ENCODE measurements at places on chromosomes 7 and 10. TPM values are rescaled to one million over a fixed set of nuclear protein-coding genes. Genes with fewer than 3 reads are reported as not detected.

- DNase-seq = no peak
Measured at GRCh38 chr10:78492424-78492823, 458.8 kb downstream of the RPS24 start.

DNA sequence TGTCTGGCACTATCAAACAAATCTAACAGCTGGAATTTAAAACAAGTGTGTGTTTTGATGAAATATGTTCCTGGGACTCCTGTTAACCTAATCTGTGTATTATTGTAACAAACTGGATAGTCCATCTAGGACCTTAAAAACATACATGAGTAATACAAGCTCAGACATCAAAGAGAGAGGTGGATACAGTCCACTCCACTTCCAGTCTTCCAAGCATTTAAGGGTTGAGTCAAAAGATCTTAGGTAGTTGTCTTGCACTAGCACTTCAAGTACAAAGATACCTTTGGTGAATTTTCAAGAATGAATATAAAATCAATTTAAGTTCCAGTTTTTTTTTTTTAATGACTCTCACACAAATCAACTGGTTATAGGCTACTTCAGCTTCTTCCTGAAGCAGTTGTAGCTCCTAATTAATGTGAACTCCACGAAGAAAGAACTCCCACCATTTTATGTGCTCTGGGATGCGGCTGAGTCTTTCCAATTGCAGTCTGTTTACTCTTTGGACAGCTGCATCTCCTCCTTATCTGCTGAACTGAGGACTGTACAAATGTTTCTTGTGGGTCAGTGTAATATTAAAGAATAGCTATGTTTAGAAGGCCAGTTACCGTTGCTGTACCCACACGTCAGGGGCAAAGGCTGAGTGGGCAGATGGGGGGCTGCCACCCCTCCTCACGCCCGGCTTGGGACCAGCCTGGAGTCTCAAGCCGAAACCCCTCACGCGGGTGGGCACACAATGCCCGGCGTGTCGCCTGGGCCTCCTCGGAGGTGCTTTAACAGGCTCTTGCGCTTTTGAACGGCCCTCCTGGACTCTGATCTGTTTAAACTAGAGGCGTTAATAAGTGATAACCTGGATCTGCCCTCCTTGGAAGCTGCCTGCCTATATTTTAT is 2.9 kb upstream of the IGF2BP3 start:
- DNase-seq = peak; percentile 52

- DNase-seq = no peak
Measured at GRCh38 chr10:84685047-84685660, 356.8 kb downstream of the CCSER2 start.

DNA sequence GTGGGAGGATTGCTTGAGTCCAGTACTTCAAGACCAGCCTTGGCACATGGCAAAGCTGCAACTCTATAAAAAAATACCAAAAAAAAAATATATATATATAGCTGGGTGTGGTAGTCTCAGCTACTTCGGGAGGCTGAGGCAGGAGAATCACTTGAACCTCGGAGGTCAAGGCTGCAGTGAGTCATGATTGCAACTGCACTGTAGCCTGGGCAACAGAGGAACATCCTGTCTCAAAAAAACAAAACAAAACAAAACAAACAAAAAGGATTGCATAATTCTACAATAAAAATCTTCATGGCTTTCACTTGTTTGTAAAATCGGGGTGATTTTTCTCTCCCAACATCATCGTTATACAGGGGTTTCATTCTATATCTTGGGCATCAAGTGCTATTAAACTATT is 35.1 kb downstream of the GUSB start:
- DNase-seq = peak; percentile 56

DNA sequence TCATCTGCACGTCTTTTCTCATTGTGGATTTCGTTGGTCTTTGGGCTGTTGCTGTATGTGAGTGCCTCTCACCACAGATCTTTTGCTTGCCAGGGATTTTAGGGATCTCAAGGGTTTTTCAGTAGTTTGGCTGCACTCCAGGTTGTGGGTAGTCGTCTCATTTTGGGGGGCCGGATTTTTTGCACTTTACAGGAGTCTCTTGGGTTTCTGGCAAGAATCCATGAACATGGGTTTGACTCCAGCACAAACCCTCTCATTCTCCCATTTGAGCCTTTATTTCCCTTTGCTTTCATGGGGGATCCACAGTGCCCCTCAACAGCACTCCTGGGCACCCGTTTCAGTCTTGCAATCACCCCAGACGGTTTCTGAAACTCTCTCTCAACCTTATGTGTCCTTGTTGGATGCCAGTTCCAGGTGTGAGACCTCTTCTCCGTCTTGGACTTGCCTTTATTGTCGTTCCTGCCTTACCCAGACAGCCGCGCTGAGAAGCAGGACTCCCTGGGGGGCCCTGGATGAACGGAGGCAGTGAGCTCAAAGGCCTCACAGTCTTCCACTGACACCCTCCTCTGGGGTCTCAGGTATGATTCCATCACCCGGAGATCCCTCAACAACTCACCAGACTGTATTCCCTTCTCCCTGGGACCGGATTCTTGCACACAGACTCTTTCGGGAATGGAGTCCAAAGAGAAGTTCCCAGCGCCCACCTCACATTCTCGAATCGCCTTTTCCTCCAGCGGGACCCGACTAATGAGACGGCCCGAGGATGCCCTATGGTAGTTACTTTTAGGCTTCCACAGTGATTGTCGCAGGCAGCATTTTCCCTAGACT is 18.8 kb upstream of the ZNF273 start:
- DNase-seq = peak; percentile 17

- no peak for DNase-seq
Measured at GRCh38 chr10:48626986-48627731, 22.3 kb upstream of the ARHGAP22 start.

- no peak for DNase-seq
Measured at GRCh38 chr7:129845972-129846327, 106.8 kb downstream of the UBE2H start.

- DNase-seq = peak; percentile 26
Measured at GRCh38 chr10:88389456-88389855, 193.7 kb downstream of the RNLS start.

The FOXK1 gene
- 14.9 TPM for total RNA-seq

The GFRA1 gene
- total RNA-seq = 1.8 TPM

GRCh38 chr7:95578299-95578855 is 17.9 kb downstream of the PDK4 start:
- no peak for DNase-seq
